ENCODE measurements at places on chromosomes 3 and 15.
A peak's percentile ranks its signal among the peaks of the same experiment; 100 is the strongest.

DNA sequence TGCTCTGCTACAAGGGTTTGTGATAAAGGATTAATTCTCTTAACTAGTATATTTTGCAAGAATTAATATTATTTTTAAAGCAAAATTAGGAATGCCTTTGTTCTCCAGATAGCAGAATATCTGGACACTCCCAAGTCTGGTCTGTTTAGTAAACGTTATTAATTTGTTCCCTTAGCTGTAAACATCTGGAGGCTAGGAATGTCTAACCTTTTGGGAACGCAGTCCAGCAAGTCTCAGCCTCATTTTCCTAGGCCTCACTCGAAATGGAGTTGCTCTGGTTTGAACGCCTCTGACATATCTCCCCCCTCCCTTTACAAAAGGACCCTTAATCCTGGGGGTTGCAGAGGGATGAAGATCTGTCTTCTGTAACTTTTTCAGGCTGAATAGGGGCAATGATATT is 59.3 kb upstream of the WNT7A start:
- no peak for DNase-seq

GRCh38 chr3:169103951-169104941 is 559.3 kb downstream of the MECOM start:
- no peak for DNase-seq

DNA sequence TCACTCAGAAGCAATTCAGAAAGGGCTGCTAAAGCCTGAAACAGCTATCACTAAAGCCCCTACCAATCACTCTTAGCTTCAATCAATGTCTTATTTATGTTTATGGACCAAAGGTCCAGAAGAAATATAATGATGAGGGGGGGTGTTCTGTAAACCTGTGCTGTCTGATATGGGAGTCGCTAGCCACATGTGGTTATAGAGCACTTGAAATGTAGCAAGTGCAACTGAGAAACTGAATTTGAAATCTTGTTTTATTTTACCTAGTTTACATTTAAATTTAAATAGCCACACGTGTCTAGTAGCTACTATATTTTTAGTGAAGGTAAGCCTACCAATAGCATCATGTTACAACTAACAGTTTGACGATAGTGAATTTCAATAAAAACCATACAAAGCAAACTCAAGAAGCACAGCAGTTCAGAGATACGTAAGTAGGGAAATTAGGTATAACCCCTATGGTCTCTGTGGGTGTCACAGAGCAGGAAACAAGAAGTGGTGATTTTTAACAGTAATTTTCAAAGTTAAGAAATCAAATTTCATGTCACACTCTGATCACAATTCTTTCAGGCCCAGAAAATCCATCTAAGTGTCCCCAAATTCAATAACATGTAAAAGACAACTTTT is 3.6 kb downstream of the POU1F1 start:
- no peak for DNase-seq

DNA sequence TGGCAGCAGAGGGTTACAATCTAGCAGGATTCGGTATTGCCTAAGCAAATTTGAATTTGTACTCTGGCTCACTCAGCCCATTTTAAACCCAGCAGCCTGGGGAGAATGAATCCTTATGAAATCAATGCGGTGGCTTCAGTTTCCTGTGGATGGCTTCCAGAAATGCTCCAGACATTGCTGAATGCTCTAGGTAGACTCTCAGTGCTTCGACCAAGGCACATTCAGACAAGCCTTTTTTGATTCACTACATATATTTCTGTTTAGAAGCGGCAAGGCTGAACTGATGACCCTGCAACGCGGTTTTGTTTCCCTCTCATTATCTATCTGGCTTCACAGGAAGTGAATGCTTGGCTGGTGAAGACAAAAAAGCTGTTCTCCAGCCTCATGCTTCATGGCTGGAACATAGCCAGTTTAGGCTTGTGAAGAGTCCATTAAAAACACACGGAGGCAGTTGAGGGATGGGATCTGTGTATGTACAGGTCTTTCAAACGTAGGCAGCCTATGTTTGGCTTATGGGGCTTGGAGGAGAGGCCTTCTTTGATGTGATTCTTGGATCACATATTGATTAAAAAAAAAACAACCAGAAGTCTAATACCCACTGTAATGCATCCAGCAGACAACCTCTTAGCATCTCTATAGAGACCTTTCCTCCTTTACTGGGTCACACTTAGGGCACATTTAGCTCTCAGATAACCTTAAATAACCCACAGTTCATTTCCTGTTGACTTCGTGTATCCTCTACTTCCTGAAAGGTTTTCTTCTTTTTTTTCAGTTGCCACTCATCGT is 400.2 kb upstream of the TBL1XR1 start:
- DNase-seq: peak; percentile 92

DNA sequence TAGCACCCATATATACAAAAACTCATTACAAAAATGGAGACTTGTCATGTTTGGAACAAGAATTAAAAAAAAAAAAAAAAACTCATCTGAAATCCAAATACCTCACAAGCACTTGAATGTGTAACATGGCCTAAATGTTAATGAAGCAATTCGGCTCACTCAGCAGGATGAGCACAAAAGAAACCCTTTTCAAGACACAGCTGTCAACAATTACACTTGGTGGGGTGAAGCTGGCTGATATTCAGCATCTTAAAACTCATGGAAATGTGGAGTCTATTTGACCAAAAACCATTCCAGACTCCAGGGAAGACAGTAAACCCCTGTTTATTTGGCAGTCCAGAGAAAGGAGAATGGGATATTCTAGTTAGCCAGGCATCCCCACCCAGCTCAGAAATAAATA is 205.4 kb upstream of the TSC22D2 start:
- DNase-seq: no peak

GRCh38 chr3:56885879-56886278 is 84.1 kb upstream of the ARHGEF3 start:
- no peak for DNase-seq

DNA sequence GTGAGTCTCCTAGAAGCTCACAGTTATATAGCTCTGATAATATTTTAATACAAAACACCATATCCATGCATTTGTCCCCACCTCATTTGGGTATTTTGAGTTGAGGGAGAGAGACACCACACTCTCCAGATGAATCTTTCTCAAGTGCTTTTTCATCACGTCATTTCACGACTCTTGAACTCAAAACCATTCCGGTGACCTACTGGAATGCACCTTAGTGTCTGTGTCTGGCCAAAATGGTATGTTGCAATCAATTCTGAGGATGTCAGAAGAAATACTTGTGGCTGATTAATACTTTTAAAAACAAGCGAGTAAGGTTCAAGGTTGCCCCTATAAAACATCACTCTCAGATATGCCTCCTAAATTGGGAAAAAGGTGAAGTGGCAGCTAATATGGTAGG is 352.6 kb upstream of the ICE2 start:
- DNase-seq: no peak

- no peak for DNase-seq
Observed at GRCh38 chr3:42732829-42733459, 30.3 kb upstream of the HHATL start.

DNA sequence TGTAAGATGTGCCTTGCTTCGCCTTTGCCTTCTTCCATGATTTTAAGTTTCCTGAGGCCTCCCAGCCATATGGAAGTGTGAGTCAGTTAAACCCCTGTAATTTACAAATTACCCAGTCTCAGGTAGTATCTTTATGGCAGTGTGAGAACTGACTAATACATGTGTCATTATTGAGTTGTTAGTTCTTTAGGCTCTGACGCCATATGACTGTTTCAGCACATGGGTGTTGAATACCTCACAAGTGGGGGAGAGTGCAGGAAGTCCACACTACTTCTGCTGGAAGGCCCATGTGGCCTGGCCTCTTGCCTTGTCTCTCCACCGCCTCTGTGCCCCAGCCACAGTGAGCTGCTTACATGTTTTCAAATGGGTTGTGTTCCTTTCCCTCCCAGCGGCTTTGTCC is 28.5 kb downstream of the MFSD1 start:
- no peak for DNase-seq

GRCh38 chr3:31896648-31897433 is 84.2 kb downstream of the OSBPL10 start:
- no peak for DNase-seq

- no peak for DNase-seq
Observed at GRCh38 chr3:36373666-36374065, 6.6 kb upstream of the STAC start.

DNA sequence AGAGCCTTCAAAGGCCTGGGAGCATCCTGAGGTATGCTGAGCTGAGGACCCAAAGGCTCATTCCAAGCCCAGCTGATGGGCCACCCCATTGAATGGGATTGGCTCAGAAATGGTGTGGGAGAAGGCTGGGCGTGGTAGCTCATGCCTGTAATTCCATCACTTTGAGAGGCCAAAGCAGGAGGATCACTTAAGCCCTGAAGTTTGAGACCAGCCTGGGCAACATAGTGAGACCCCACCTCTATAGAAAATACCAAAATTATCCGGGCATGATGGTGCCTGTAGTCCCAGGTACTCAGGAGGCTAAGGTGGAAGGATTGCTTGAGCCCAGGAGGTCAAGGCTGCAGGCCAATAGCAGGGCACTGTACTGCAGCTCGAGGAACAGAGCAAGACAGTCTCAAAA is 43.8 kb upstream of the ADAMTSL3 start:
- DNase-seq: no peak

DNA sequence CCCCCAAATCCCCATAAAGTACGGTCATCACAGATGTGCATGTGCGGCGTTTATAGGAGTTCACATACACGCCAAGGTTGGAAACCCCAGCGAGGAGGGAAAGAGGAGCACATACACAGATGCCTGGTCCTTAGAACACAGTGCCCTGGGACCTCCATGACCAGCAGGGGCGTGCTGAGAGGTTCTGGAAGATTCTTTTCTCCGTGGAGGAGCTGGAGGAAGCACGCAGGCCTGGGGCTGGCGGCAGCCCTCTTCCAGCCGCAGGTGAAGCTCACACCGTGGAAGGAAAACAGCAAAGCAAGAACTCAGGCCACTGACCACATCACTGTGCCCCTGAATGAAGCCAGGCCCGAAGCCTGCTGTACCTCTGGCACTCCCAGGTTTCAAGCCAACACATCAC is 61.0 kb upstream of the SEC61A1 start:
- no peak for DNase-seq

DNA sequence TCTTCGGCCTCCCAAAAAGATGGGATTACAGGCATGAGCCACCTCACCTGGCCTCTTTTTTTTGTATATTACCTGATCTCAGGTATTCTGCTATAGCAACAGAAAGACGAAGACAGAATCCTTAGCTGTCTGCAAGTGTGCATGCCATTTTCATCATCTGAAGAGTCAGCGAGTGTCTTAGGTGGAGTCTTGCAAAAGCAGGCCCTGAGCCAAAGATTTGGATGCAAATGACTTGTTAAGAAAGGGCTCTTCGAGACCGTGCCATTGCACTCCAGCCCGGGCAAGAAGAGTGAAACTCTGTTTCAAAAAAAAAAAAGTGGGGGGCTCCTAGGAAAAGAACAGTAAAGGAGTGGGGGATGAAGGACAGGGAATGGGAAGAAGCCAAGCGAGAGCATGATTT is 10.2 kb upstream of the TRIM69 start:
- no peak for DNase-seq

DNA sequence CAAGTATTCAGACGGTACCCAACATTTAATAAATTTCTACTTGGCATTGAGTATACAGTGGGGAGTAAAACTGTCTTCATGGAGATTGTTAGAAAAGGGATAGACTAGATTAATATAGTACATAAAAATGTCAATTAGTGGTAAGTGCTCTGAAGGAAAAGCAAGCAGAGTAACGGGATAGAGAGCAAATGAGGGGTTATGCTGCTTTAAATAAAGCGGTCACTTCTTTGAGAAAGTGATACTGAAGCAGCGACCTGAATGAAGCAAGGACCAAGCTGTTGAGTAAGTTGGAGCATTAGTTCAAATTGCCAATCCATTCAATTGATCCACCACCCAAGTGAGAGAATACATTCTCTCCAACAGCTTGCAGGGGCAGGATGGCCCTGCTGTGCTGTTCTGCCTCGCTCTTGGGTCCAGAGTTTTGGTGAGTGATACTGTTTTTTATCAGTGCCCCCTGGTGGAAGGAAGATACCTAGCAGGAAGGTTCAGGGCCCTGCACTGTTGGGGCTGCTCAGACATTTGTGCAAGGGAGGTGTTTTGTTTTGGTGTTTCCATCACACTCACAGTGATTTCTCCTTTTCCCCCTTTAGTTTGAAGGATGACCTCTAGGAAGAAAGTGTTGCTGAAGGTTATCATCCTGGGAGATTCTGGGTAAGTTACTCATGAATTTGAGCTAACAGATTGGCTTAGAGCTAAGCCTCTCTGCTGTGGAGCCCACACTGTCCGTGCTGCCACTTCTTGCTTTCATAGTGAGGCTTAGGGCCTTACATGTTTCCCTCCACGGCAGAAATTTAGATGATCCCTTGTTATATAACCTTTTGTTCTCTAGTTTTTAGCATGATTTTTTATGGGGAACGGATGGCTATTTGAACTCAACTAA is 69.0 kb downstream of the RAB7A start:
- DNase-seq: peak; percentile 84

GRCh38 chr3:137641879-137642704 is 122.0 kb upstream of the SOX14 start:
- DNase-seq: no peak

DNA sequence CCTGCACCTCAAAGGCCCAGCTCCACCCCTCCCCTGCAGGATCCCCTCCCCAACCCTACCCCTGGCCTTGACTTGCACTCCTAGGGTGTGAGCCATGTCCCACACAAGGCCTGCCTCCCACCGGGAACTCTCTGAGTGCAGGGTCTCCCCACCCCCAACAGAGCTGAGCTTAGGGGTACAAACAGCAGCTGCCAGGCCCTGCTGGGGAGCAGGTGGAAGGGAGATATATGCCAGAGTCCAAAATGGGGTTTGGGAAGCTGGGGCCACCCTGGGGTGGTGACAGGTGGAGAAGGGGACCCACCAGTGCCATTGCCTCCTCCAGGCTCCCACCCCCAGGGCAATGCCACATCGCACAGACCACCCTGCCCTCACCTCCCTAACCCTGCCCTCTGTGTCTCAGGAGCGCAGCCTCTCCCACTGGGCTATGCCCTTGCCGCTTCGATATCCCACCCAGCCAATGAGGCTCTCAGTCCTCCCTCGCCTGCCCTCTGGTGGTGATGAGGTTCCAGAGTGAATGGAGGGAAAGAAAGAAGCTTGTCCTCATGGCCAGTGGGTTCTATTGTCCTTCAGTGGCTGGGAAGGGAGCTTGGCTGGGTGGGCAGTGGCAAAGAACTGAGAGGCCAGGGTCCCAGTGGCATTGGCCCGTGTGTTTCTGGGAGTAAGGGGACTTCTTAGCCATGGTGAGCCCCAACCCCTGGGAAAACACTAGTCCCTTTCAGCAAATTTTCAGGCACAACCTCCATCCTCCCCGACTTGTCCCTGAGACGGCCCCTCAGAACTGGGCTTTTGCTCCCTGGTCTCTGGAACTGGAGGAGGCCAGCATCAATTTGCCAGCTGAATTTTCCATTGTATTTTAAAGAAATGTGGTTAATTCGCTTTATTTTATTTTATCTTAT is 46.8 kb downstream of the CYP11A1 start:
- DNase-seq: peak; percentile 74

- DNase-seq: no peak
Observed at GRCh38 chr15:77874063-77874462, 203.4 kb downstream of the TBC1D2B start.

GRCh38 chr15:99472416-99473145 is 93.2 kb upstream of the MEF2A start:
- DNase-seq: no peak

GRCh38 chr3:153144779-153145178 is 17.2 kb upstream of the RAP2B start:
- DNase-seq: peak; percentile 39

- DNase-seq: peak; percentile 11
Observed at GRCh38 chr15:59632714-59633113, 21.1 kb downstream of the GCNT3 start.
